Activated T-helper 1 cell treated with anti-CD3 and anti-CD28 coated beads, Interleukin-12 subunit alpha, Interleukin-12 subunit beta, Interleukin-2, Interleukin-4 antibody, amounts not matched to agents 30 ng/mL and 10 ng/mL and 1 ng/mL, durations not matched to agents 14 hours and 24 hours and 36 hours (primary cell): ENCODE measurements at places on chromosomes 16 and 17. TPM values are rescaled to one million over a fixed set of nuclear protein-coding genes. Genes with fewer than 3 reads are reported as not detected.

DNA sequence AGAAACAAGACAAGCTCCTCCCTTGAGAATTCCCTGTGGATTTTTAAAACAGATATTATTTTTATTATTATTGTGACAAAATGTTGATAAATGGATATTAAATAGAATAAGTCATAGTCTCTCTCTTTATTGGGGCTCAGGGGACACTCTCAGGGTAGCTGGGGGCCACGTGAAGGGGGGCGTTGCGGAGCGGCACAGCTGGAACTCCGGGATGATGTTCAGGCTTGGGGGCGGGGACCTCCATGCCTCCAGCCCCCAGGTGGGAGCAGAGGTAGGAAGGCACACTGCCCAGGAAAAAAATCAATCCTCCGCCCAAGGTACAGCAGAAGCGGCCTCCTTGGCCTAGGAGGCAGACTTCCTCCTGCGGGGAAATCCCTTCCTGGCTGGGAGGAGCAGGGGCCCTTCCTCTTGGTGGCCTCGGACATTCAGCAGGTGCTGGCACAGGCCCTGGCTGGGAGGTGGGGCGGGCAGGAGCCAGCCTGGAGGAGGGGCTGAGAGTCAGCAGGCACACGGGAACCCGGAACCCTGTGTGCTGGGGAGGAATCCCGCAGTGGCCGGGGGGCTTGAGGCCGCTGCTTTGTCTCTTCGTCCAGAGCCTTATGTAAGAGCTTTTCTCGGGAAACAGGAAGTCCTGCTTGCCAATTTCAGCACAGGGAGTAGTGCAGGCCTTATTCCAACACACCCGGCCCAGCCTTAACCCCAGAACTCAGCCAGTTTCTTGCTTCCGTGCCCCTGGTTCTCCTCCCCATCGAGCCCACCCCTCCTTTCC is 591 bp upstream of the TNFSF13 start:
- peaks cover 26% of the 10 kb centered on the region for H3K36me3 ChIP-seq
- peaks cover 70% of the 10 kb centered on the region for H3K4me1 ChIP-seq
- no peaks in the 10 kb centered on the region for H3K27me3 ChIP-seq
- DNase-seq: no peak

The MYH2 gene
- total RNA-seq: not detected in 2 replicates

The ABCC11 gene
- total RNA-seq: not detected in 2 replicates

The ABCA6 gene
- total RNA-seq: not detected in 2 replicates

- H3K27ac ChIP-seq: no peak overlapping the region
- no peak for DNase-seq
- no peaks in the 10 kb centered on the region for H3K36me3 ChIP-seq
Measured at GRCh38 chr16:1090620-1091587, 5.1 kb downstream of the C1QTNF8 start.

The KPNB1 gene
- total RNA-seq: 718 and 719 TPM in 2 replicates

DNA sequence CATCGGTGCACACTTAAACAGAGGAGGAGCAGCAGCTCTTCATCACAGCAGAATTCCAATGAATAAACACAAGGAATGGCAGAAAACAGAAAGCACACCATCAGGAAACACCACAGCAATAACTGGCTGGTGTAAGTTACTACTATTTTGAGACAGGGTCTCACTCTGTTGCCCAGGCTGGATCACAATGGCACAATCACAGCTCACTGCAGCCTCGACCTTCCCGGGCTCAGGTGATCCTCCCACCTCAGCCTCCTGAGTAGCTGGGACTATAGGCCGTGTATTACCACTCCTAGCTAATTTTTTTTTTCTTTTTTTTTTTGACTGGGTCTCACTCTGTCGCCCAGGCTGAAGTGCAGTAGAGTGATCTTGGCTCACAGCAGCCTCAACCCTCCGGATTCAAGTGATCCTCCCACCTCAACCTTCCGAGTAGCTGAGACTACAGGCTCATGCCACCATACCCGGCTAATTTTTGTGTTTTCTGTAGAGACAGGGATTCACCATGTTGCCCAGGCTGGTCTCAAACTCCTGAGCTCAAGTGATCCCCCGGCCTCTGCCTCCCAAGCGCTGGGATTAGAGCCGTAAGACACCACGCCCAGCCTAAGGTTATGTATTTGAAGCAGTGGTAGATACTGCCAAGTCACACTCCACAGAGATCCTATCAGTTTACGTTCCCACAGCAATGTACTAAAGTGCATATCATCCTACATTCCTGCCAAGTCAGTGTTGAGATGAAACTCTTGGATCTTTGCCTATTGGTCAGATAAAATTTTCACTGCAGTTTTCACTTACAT is 20.7 kb downstream of the TRAP1 start:
- H3K4me3 ChIP-seq: no peak overlapping the region
- H3K36me3 ChIP-seq: peaks cover 5% of the 10 kb centered on the region
- H3K27ac ChIP-seq: no peak overlapping the region

- no peaks in the 10 kb centered on the region for H3K27me3 ChIP-seq
- no peaks in the 10 kb centered on the region for H3K36me3 ChIP-seq
- DNase-seq: no peak
- no peak overlapping the region for H3K4me3 ChIP-seq
- H3K27ac ChIP-seq: no peak overlapping the region
Measured at GRCh38 chr16:88128556-88128955, 177.3 kb downstream of the BANP start.

DNA sequence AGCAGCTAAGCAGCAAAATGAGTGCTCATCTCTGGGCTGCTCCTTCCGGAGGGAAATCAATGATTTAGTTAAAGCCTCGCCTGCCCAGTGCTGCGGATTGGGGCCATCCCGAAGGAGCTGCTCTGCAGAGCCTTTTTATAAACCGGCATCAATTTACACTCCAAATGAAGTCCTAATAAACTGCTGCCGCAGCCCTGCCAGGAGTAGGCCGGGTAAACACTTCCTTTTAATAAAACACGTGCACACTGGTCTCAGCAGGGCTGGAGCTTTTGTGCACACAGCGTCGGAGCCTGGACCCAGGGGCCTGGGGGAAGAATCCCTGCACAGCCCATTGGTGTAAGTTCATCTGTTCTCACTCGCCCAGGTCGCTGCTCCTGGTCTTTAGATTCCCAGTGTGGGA is 79.6 kb upstream of the HS3ST2 start:
- no peak for DNase-seq
- H3K27me3 ChIP-seq: peaks cover 4% of the 10 kb centered on the region
- H3K4me3 ChIP-seq: no peak overlapping the region
- no peaks in the 10 kb centered on the region for H3K36me3 ChIP-seq
- no peak overlapping the region for H3K27ac ChIP-seq
- H3K4me1 ChIP-seq: no peaks in the 10 kb centered on the region

DNA sequence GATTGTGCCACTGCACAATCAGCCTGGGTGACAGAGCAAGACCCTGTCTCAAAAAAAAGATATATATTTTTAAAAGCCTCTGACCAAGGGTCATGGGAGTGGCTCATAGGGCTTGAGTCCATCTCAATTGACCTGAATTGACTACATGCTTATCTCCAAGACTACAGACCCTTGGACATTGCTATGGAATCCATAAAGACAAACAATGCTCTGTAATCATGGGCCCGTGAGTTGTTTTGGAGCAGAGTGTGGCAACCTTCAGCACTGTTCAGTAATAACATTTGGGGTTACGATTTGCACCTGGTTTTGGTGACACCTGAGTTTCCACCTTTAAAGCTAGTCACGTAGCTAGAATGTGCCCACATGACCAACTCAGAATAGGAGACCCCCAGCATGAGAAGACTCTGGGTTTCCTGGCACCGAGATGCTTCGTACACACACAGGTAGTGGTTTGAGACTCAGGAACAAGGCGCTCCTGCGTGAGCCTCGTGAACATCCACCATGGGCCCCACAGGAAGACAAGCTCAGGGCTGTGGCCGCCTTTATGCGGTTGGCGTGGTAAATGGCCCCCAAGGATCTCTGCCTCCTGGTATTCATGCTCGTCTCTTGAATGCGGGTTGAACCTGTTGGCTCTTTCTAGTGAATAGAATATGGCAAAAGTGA is 66.6 kb upstream of the RPH3AL start:
- peaks cover 68% of the 10 kb centered on the region for H3K4me1 ChIP-seq
- peak overlapping the region; percentile 100 for H3K27ac ChIP-seq
- H3K4me3 ChIP-seq: peak overlapping the region; percentile 42
- H3K36me3 ChIP-seq: peaks cover 14% of the 10 kb centered on the region
- DNase-seq: peak; percentile 64

GRCh38 chr16:68284847-68285246 is 20.5 kb downstream of the SLC7A6 start:
- H3K36me3 ChIP-seq: peaks cover 71% of the 10 kb centered on the region
- no peak for DNase-seq
- H3K27me3 ChIP-seq: no peaks in the 10 kb centered on the region
- peak overlapping the region; percentile 92 for H3K27ac ChIP-seq
- peak overlapping the region; percentile 81 for H3K4me3 ChIP-seq
- H3K4me1 ChIP-seq: peaks cover 92% of the 10 kb centered on the region

DNA sequence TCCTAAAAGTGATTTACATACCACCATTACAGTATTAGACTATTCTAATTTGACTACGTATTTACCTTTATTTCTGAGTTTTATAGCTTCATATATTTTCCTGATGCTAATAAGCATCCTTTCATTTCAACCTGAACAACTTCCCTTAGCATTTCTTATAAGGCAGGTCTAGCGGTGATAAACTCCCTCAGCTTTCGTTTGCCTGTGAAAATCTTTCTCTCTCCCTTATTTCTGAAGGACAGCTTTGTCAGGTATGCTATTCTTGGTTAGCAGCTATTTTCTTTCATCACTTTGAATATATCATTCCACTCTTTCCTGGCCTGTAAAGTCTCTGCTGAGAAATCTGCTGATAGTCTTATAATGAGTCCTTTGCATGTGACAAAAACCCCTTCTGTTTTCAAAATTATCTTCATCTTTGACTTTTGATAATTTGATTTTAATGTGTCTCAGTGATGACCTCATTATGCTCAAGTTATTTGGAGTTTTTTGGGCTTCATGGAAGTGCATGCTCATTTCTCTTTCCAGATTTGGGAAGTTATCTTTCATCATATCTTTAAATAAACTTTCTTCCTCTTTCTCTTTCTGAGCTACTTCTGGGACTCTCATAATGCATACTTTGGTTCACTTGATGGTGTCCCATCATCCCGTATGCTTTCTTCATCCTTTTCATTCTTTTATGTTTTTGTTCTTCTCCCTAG is 285.4 kb upstream of the PMFBP1 start:
- peaks cover 2% of the 10 kb centered on the region for H3K36me3 ChIP-seq
- no peak overlapping the region for H3K4me3 ChIP-seq
- H3K4me1 ChIP-seq: no peaks in the 10 kb centered on the region
- H3K27ac ChIP-seq: no peak overlapping the region

- H3K36me3 ChIP-seq: no peaks in the 10 kb centered on the region
- H3K4me3 ChIP-seq: no peak overlapping the region
- H3K4me1 ChIP-seq: no peaks in the 10 kb centered on the region
- no peak overlapping the region for H3K27ac ChIP-seq
Measured at GRCh38 chr16:79988089-79988488, 387.6 kb upstream of the MAF start.

GRCh38 chr17:61837175-61838051 is 25.9 kb downstream of the BRIP1 start:
- no peak overlapping the region for H3K27ac ChIP-seq
- no peak for DNase-seq
- no peaks in the 10 kb centered on the region for H3K4me1 ChIP-seq
- H3K4me3 ChIP-seq: no peak overlapping the region
- H3K36me3 ChIP-seq: no peaks in the 10 kb centered on the region

DNA sequence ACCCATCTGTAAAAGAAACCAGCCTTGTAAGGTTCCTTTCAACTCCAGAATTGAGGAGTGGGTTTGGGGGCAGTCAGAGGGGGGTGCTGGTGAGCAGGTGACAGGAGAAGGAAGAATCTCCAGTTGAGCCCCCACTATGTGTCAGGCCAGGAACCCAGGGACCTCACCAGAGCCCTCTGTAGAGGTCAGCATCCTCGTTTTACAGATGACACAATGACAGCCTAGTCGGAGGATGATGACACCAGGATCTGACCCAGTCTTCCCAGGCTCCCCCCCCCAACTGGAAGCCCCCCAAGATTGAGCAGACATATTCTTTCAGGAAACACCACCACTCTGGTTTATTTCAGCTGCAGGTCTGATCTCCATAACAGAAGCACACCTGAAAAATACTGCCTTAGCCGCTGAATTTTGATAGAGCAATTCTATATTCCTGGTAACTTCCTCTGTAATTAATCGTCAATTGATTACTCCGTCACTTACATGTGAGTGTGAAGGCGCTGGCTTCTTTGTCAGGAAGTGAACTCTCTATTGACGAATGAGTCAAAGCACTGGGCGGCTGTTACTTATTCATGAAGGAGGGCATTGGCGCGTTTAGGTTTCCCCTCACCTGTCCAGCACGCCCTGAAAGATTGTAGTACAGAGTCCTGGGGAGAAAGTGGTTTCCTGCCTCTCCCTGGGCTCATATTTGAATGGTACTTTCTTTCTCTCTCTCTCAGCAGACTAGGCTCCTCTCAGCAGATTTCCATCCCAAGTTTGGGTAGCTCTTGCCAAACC is 21.2 kb downstream of the SOCS3 start:
- H3K4me1 ChIP-seq: peaks cover 47% of the 10 kb centered on the region
- peaks cover 1% of the 10 kb centered on the region for H3K36me3 ChIP-seq
- no peak overlapping the region for H3K4me3 ChIP-seq
- peaks cover 4% of the 10 kb centered on the region for H3K27me3 ChIP-seq
- no peak overlapping the region for H3K27ac ChIP-seq

The ALOX15B gene
- total RNA-seq: not detected in 2 replicates

The EIF1 gene
- total RNA-seq: 876 and 893 TPM in 2 replicates

The ZACN gene
- 2.7 and 2.9 TPM in 2 replicates for total RNA-seq

The CSH2 gene
- total RNA-seq: not detected in 2 replicates

- H3K27me3 ChIP-seq: peaks cover 2% of the 10 kb centered on the region
- H3K36me3 ChIP-seq: peaks cover 84% of the 10 kb centered on the region
Measured at GRCh38 chr17:58344047-58344790, 7.8 kb downstream of the SUPT4H1 start.

GRCh38 chr17:67362173-67362572 is 4.2 kb downstream of the PSMD12 start:
- peak overlapping the region; percentile 32 for H3K4me3 ChIP-seq
- H3K36me3 ChIP-seq: peaks cover 39% of the 10 kb centered on the region
- no peaks in the 10 kb centered on the region for H3K27me3 ChIP-seq
- H3K4me1 ChIP-seq: peaks cover 75% of the 10 kb centered on the region
- H3K27ac ChIP-seq: peak overlapping the region; percentile 25
- no peak for DNase-seq

DNA sequence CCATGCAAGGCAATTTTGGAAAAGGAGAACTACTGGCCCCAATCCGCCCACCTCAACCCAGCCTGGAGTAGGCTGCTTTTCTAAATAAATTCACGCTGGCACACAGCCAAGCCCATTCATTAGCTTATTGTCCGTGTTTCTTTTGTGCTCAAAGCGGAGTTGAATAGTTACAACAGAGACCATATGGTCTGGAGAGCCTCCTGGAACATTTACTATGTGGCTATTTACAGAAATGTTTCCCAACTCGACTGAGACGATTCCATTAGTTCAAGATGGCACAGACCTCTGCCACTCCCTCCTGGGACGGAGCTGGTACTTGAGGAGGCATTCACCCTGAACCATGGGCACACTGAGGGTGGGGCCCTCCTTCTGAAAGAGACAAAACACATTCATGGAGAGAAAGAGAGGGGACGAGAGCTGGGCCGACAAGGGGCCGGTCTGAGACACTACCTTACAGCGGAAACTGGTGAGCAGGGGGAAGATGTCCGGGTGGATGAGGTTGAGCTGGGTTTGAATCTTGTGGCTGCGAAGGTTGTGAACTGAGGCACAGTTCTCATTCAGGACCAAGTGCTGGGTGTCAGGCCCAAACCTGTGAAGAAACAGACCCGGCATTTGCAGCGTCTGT is 15.7 kb downstream of the ELAC2 start:
- no peak for DNase-seq
- H3K36me3 ChIP-seq: peaks cover 29% of the 10 kb centered on the region
- H3K4me1 ChIP-seq: no peaks in the 10 kb centered on the region
- no peak overlapping the region for H3K4me3 ChIP-seq
- H3K27ac ChIP-seq: no peak overlapping the region

The GRB7 gene
- 0.64 and 0.73 TPM in 2 replicates for total RNA-seq
